ENCODE measurements at places on chromosomes 2 and 18.

- no peak for DNase-seq
Observed at GRCh38 chr18:25134861-25135260, 217.1 kb downstream of the ZNF521 start.

DNA sequence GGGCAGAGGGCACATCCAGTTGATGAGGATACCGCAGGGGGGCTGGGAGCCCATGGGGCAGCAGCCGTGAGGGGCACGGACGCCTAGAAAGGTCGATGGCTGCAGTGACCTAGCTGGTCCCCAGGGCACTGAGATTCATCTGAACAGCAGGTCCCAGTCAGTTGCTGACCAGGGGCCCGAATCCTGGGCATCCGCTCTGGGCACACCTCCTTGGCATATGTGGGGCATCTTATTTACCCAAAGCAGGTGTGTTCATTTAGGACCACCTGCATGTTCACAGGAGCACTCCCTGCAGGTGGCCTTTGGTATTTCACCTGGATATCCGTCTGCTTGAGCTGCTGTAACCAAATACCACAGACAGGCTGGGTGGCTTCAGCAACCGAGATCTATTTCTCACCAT, 72.0 kb upstream of the ODC1 start:
- DNase-seq, result no peak

DNA sequence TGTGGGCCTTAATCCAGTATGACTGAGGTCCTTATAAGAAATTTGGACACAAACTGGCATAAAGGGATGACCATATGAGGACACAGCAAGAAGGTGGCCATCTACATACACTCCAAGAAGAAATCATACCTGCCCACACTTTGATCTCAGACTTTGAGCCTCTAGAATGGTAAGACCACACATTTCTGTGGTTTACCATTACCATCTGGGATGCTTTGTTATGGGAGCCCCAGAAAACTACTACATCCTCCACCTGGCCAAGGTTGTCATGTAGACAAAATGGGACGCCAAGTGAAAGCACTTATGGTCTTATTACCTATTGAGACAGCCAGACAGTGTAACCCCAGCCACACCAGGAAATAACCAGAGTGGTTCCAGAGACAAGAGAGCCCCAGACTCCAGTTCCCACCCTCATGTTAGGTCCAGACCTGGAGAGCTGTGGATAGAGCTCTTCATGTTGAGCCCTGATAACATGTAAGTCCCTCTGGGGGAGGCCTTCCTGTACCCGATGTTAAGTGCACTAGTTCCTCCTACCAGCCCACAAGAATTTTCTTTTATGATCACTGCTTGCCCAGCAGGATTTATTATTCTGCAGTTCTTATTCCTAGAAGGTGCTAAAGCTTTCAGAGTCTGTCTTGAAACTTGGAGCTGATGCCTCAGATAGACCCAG, 4.6 kb upstream of the ADD2 start:
- no peak for DNase-seq

GRCh38 chr18:59988098-59988706, 88.4 kb downstream of the PMAIP1 start:
- DNase-seq, result no peak

DNA sequence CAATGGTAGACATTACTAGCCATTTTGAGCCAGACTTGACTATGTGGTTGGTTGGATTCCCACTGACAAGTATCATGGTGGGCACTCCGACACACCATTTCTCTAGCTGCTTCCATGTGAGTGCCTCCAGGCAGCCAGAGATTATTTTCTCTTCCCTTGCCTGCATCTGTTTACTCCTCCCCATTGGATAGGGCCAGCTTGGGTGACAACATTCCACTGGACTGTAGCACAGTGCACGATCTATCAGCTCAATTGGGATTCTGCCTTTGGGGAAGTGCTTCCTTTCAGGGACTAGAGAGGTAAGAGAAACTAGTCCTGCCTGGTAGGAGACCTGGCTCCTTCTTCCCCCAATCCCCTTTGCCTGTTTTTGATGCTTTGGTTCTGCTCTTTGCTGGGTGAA, 49.0 kb upstream of the MAP4K3 start:
- DNase-seq, result no peak

GRCh38 chr2:21915201-21915600, 791.4 kb downstream of the TDRD15 start:
- no peak for DNase-seq
